ENCODE measurements at places on chromosomes 7 and 10.

DNA sequence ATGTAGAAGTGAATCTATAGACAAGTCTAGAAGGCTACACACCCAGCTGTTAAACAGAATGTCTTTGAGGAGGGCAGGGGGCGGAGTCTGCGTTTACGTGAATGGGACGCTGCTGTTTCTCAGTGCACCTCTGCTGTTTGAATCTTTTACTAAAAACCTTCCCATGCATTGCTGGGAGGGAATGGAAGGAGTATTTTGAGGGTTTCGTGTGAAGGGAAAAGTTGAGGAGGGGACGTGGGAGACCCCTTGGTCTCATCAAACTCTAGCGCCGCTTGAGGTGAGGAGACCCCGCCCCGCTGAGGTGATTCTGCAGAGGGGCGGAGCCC lies 492 bp upstream of the VCL start:
- no peak for DNase-seq

- DNase-seq, result no peak
Observed at GRCh38 chr7:14630048-14630447, 272.5 kb downstream of the DGKB start.

DNA sequence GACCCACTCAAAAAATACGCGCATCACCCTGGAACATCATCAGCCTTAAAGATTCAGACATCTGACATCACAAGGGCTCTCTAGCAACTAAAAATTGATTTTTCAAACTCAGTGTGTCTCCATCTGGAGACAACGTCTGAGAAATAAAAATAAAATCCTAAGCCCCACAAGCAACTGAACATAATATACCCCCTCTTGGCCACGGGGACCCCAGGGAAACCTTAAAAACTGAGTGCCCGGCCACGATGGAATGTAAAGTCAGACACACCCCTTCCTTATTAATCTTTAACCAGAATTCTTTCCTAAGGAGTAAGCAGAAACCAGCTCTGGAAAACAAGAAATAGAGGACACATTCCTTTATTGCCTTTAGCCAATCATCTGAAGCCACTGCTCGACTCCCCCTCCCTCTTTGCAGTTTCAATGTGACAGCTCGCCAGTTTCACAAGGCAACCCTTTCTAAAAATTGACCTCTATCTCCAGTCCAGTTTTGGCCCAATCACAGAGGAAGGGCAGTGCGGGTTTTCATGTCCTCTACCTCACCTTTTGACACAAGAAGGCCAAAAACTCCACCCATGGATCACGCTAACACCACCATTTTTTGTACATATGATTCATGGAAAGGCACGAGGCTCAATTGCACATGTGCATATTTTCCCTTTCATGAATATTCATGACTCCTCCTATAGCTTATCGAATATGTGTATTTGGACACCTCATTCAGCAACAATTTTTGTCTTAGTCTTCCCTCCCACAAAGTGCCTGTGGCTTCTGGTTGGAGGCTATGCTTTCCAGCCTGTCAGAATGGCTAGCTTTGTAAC lies 24.2 kb downstream of the IFIT3 start:
- DNase-seq, result no peak

DNA sequence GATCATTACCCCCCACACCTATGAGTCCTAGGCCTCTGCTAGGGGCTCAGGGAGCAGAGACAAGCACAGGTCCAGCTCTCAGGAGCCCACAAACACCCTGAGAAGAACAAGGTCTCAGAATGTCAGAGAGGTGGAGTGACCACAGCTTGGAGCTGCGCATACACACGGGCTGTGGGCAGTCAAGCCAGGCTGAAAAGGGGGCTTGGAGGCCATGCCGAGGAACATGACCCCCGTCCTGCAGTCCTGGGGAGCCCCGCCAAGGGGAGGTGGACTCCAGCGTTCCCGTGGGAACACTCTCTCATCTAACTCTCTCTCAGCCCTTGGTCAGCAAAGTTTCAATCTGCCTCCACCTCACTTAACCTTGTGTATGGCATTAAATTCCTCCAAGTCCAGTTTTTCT lies 7.8 kb upstream of the MMP21 start:
- DNase-seq, result no peak

DNA sequence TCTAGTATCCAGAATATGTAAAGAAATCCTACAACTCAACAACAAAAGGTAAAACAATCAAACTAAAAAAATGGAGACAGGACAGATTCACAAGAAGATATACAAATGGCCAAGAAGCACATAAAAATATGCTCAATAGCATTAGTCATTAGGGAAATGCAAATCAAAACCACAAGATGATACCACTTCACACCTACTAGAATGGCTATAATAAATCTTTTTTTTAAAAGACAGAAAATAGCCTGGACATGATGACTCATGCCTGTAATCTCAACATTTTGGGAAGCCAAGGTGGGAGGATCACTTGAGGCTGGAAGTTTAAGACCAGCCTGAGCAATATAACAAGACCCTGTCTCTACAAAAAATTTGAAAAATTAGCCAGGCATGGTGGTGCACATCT lies 27.9 kb upstream of the CHCHD3 start:
- DNase-seq, result no peak

DNA sequence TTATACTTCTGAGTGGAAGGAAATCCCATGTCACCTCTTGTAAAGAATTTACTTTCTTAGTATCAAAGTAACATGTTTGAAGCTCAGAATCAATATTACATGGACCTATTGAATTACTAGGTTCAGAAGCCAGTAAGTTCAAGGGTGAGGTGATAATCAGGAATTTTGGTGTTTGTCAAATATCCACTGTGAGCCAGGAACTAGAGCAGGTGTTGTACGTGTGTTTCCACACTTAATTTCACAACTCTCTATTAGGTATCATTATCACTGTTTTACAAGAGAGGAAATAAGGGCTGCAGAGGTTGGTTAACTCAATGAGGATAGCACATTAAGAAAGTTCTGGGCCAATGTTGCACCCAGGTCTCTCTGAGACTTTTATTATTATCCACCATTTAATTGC lies 130.4 kb downstream of the KIAA1217 start:
- no peak for DNase-seq

DNA sequence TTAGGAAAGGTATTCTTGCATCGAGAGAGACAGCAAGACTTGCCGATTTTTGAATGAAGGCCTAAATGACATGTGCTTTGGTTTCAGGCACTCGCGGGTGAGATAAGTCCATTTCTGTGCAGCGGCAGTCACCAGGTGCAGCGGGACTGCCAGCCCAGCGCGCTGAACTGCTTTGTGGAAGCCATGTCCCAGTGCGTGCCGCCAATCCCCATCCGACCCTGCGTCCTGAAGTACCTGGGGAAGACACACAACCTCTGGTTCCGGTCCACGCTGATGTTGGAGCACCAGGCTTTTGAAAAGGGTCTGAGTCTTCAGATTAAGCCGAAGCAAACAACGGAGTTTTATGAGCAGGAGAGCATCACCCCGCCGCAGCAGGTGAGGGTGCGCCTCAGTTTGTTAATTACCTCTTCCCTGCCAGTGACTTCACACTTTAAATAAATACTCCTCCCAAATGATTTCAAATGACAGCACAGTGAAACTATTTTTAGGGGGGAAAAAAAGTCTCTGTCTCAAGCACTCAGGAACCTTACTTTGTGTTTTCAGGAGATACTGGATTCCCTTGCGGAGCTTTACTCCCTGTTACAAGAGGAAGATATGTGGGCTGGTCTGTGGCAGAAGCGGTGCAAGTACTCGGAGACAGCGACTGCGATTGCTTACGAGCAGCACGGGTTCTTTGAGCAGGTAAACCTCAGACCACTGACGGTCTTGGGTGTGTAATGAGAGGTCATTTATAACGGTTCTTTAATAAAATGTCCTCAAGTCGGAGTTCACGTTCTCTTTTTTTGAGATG lies 98.3 kb downstream of the TRRAP start:
- DNase-seq, result no peak

GRCh38 chr7:103823084-103823483 lies 166.4 kb downstream of the RELN start:
- DNase-seq, result no peak

All from stimulated activated CD8-positive, alpha-beta memory T cell treated with anti-CD3 and anti-CD28 coated beads, Interleukin-4, amount 100 ng/mL, for 24 hours (primary cell).